Stimulated activated naive CD4-positive, alpha-beta T cell treated with Interleukin-2 at 50 U/mL for 16 hours (primary cell): ENCODE measurements at places on chromosomes 13 and 19.

DNA sequence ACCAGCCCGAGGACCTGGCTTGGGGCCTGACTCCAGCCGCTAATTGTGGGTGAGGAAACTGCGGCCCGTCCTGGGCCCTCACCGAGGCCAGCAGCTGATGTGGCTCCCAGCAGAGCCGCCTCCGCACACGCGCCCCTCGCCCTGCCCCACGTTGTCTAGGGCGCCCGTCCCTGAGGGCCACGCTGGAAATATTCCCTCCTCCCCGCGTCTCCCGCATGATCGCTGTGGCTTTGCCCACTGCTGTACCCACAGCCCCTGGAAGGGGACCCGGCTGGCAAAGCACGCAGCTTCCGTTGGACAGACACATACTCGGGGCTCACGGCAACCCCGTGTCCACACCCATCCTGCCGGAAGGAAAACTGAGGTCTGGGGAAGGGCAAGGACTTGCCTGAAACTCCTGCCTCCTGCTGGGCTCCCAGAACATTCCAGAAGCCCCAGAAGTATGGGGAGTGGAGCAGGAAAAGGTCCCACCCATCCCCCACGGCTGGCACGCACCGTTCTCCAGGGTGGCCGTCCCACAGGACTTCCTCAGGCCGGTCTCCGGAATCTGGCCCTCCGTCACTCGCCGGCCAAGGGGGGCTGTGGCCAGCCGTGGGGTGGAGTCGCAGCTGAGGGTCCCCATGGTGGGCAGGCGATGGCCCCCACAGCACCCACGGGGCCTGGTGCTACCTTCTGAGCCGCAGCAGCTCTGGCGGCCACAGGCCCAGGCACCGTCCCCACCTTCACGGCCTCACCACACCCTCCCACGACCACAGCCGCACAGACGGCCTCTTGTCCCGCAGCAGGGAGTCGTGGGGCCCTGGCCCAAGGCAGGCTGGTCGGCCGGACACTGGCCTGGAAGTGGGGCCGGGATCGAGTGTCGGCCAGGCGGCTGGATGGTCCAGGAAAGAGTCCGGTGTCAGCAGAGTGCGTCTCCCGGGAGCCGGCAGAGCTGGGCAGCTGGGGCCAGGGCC is 13.6 kb upstream of the SHC2 start:
- no peak for DNase-seq

GRCh38 chr13:43132257-43132656 is 108.9 kb downstream of the DNAJC15 start:
- DNase-seq = no peak

DNA sequence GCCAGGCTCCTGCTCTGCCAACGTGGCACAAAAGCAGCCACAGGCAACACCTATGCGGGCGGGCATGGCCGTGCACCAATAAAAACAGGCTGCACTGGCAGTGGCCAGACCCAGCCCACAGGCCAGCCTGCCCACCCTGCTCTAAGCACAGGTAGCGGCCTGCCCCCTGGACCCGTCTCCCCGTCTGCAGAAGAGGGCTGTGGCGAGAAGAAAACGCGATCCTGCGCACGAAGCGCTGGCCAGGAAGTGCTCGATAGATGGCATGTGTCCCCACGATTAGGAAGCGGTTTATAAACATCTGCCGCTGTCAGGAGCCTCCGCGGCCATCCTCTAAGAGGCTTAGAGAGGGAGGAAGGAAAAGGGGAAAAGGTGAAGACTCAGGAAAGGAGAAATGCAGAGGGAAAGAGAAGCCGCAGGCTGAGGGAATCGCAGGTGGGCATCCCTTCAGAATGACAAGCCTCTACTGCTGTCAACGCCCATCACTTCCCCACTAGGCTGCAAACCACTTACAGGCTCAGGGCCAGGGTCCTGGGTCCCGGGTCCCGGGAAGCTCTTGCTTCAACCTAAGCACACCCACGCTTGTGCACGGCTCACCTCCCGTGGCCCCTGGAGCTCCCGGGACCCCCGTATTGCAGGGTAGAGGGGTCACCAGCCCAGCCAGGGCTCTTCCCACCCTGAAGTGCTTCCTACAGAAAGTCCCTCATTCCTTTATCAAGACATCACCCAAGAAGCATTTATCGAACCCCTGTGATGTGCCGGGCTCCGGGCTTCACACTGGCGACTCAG is 10.5 kb downstream of the MLLT1 start:
- DNase-seq = no peak

DNA sequence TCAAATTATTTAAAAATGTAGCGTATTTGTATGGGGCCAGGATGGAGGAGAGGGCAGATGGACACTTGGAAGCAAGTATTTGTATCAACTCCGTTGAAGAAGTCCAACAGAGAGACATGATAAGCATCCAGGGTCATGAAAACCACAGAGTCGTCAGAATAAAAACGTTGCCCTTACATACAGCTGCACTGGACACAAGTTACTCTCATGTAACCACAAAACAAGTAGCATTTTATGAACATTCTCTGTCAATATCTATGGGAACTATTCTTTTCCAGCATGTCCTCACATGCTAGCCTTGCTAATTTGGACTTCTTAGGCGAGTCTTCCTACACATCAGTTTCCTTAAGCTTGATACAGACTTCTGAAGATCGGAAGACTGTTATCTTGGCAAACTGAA is 35.0 kb downstream of the EFNB2 start:
- DNase-seq = no peak

- no peak for DNase-seq
These were observed 11.7 kb downstream of the KCTD12 start for GRCh38 chr13:76874479-76874878.

GRCh38 chr19:47633517-47633916 is 24.6 kb downstream of the BICRA start:
- no peak for DNase-seq

- DNase-seq = peak; percentile 22
These were observed 5.3 kb upstream of the HCN2 start for GRCh38 chr19:584240-585001.

DNA sequence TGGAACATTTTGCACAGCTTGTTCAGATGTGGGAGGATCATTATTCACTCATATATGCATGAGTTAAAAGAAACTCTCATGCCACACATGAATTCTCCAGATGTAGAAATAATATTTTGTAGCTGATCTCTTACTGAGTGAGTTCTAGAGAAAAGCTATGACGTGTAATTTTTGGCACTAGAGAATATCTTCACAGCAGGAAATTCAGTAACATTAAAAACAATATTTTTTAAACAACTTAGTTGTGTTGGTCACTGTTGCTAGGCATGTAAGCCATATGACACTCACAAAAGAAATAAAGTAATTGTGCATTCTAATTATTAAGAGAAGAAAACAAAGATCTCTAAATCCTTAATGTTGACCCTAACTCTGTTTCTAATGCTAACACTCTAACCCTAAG is 371.4 kb upstream of the SLC10A2 start:
- DNase-seq = no peak

- no peak for DNase-seq
These were observed 271.4 kb downstream of the DLEU7 start for GRCh38 chr13:50572129-50572528.

DNA sequence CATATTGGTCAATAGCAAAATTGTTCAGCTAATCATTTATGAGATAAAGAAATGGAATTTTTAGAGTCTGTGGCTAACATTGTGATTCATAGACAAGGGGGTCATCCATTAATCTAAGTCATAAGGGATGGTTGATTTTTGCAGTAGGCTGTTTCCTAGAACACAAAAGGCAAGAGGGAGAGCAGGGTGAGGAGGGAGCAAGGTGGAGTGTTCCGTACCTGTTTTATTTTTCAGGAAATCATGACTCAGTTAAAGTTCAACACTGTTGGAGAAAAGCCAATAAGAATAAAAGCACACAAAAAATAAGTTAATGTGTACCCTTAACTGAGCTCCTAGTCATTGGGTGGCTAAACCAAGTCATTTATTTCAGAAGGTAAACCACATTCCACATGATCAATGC is 512.4 kb upstream of the ATXN8OS start:
- no peak for DNase-seq

GRCh38 chr13:25887962-25888655 is 163.7 kb downstream of the SHISA2 start:
- DNase-seq = no peak

DNA sequence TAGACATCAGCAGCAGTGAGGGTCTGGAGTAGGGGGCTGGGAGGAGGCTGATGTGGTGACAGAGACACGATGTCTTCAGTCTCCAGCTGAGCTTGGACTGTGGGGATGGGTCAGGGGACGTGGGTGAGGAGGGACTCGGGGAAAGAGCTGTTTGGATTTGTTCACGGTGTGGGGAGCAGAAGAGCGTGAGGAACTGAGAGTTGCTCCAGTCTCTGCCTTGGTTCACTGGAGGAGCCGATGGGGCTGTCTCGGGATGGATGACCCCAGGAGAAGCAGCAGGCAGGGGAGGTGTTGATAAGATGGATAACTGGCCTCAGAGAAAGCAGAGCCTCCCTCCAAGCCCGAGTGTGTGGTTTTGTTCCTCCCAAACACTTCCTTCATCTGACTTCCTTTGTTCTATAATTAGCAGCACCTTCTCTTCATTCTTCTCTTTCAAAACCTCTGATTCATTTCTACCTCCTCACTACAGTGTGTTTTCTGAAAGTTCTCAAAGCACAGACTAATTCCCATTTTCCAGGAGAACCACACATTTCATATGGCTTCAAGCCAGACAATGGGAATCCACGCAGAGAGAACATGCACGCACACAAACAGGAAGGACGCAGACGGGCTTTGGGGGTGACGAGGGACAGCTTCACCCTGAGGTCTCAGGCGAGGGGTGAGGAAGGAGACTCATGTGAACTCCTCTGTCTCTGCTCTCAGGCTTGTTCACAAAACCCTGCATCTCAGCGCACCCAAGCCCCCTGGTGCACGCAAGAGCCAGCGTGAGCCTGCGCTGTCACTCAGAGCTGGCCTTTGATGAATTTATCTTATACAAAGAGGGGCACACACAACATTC is 18.6 kb downstream of the LAIR2 start:
- DNase-seq = no peak

DNA sequence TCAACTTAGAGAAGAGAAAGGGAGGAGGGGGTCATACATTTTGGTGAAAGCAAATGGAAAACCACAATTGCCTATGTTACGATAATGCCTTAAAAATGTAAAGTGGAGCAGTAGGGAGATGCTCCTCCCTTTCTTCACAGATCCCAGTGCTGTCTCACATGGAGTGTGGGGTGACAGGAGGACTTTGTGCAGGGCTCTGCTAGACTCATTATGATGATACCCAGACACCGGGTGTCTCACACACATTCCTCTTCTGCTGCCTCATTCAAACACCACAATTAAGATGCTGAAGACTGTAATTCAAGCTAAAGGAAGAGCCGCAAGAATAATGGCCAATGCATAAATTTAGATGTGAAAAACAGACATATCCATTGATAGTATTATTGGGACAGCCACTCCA is 150.6 kb downstream of the LHFPL6 start:
- DNase-seq = no peak

GRCh38 chr13:94382517-94382916 is 97.0 kb downstream of the DCT start:
- no peak for DNase-seq

DNA sequence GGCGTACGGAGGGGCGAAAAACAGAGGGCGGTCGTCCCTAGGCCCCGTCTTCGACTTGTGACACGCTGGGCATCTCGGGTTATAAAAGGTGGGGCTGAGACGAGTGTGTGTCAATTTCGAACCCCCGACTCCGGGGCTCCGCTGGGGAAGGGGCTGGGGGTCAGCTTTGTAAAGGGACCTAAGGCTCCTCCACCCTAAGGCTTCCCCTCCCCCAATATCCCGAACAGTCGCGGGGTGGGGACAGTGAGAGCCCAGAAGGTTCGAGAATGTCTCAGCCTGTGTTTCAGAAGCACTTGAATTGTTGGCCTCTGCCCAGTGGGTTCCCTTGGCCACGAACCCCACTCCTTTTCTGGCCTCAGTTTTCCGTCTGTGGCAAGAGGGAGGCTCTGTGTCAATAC is 450 bp downstream of the SELENOW start:
- DNase-seq = no peak

- DNase-seq = no peak
These were observed 12.4 kb downstream of the RAB20 start for GRCh38 chr13:110548891-110549794.

DNA sequence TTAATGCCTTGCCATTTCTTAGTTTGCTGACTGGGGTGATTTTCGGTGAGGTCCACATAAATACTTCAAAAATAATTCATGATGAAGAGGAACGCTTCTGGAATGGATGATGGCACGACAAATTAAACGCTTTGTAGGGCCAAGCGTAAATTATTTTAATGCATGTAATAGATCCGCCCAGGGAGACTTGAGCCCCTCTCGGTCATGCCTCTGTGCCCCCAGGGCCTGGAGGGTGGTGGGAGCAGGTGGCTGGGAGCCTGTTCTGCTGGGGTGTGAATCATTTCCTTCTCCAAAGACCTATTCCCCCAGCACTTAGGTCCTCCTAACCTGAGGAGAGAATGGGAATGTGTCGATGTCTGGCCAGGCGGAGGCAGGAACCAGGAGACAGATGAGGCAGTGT is 350.6 kb downstream of the ZNF536 start:
- DNase-seq = no peak

- no peak for DNase-seq
These were observed 1.3 kb downstream of the FLT3LG start for GRCh38 chr19:49475191-49475917.

DNA sequence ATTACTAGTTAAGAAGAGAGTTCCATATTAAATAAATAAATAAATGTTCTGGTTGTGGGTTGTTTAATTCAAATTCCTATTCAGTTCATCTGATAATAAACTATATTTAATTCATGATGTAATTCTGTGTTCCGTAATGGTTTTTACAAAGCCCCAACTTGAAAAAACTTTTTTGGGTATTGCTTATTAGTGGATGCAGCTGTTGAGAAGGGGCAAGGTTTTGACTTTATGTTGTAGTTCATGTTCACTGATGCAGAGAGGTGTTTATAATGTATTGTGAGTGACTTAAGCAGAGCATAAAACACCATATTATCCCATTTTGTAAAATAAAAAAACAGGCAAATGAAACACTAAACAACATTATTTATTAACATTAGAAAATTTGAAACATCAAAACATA is 107.3 kb upstream of the TNFSF11 start:
- no peak for DNase-seq

GRCh38 chr13:108572782-108573211 is 56.6 kb upstream of the MYO16 start:
- DNase-seq = no peak

GRCh38 chr19:1171755-1172352 is 2.2 kb downstream of the SBNO2 start:
- DNase-seq = no peak

DNA sequence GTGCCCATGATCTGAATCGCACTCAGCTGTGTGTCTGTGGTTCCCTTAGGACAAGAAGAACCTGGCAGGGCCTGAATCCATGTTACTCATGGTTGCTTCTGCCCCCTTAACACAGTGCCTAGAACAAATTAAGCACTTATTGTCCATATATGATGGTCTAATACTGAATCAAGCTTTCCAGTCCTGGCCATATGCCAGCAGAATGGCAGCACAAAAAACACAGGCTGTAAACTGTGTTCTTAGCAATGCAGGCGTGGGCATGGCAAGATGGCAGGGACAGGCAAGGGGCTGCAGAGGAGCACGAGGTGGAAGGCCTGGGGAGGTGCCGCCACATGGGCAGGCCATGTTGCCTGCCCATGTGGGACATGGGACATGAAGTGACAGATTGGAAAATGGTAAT is 68.2 kb downstream of the LATS2 start:
- no peak for DNase-seq
